Osteoblast (primary cell): ENCODE measurements at places on chromosomes 6 and 20. TPM values are rescaled to one million over a fixed set of nuclear protein-coding genes. Genes with fewer than 3 reads are reported as not detected.

The ADGRG6 gene
- under 0.01 and 0.36 TPM in 2 replicates for total RNA-seq

The LHFPL5 gene
- total RNA-seq, result not detected in 2 replicates

The TRDN gene
- not detected in 2 replicates for total RNA-seq

The SLC22A23 gene
- 16.2 and 18.1 TPM in 2 replicates for total RNA-seq

The ZBTB46 gene
- total RNA-seq, result under 0.01 and 0.36 TPM in 2 replicates

The SH3BGRL2 gene
- total RNA-seq, result 2.2 and 2.7 TPM in 2 replicates

The FAM162B gene
- 0.36 TPM in 1 of 2 replicates, not detected in the other for total RNA-seq

The SPATA25 gene
- 1.2 and 1.4 TPM in 2 replicates for total RNA-seq

The TXLNB gene
- total RNA-seq, result 0.59 and 1.8 TPM in 2 replicates

- no peak for DNase-seq
Measured at GRCh38 chr20:10415013-10415650, 18.9 kb downstream of the MKKS start.

DNA sequence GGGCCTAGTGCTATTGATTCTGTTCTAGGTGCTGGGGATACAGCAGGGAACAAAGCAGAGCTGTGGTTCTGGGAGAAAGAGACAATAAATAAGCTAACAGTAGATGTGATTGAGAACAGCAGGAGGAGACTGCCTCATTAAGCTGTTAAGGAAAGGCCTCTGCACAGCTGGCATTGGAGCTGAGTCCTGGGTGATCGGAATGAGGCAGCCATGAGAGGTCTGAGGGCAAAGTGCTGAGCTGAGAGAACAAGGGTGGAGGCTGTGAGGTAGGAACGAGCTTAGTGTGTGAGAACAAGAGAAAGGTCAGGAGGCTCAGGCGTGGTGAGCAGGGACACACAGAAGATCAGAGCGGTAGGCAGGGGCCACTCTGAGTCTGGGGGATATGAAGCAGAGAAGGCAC, 18.3 kb downstream of the DDX27 start:
- no peak for DNase-seq

DNA sequence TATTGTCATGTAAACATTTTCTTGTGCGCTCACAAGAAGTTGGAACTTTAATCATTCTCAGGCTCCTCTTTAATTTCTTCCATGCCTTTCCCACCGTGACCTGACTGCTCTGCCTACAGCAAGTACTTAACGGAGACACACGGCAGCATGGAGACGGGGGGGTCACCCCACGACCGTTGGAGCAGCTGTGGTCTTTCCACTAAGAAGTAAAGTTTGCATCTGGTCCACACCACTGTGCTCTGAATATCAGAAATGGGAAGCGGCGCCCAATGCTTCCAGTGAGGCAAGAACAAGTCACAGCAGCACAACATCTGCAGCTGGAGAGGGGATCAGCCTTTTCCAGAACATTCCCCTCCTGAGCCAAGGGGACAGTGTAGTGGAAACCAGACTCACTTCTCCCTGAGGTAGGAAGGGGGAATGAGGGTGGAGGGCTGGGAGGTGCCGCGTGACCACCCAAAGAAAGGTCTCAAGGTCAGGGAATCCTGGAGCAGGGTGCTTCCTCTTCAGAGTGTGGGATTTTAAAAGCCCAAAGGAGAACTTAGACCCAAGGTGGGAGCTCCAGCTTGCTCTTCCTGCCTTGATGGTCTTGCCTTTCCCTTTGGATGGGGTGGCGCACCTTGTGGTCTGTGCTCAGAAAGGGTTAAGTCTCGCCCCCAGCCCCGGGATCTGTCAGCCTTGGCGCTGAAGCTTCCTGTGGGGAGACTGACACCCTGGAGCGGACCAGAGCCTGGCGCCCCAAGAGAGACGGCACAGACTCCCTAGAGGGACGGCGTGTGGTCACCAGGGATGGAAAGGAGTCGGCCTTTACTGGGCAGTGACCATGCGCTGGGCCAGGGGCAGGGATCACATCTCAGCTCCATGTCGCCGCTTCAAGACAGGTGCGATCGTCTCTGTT, 25.6 kb upstream of the SMOC2 start:
- DNase-seq, result peak; percentile 65

GRCh38 chr6:1325461-1326309, 13.8 kb downstream of the FOXQ1 start:
- DNase-seq, result peak; percentile 90

GRCh38 chr6:39154705-39155104, 39.7 kb upstream of the SAYSD1 start:
- DNase-seq, result no peak

GRCh38 chr6:42095094-42095493, 44.8 kb downstream of the TAF8 start:
- no peak for DNase-seq

DNA sequence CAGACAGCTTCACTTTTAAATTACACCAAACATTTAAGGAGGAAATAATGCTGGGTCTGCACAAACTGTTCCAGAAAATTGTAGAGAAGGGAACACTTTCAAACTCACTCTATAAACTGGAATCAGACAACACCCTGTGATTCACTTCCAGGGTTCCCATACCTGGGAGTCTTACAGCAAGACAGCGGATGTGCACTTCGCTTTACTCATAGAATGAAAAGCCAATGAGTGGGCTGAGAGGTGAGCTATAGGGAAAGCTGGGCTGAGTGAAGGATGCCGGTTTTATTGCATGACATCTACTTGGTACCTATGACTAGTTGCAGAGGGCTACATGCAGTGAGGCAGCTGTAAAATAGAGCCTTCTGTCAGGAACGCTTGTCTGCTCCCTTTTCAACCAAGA, 152.1 kb downstream of the FNDC1 start:
- DNase-seq, result no peak

DNA sequence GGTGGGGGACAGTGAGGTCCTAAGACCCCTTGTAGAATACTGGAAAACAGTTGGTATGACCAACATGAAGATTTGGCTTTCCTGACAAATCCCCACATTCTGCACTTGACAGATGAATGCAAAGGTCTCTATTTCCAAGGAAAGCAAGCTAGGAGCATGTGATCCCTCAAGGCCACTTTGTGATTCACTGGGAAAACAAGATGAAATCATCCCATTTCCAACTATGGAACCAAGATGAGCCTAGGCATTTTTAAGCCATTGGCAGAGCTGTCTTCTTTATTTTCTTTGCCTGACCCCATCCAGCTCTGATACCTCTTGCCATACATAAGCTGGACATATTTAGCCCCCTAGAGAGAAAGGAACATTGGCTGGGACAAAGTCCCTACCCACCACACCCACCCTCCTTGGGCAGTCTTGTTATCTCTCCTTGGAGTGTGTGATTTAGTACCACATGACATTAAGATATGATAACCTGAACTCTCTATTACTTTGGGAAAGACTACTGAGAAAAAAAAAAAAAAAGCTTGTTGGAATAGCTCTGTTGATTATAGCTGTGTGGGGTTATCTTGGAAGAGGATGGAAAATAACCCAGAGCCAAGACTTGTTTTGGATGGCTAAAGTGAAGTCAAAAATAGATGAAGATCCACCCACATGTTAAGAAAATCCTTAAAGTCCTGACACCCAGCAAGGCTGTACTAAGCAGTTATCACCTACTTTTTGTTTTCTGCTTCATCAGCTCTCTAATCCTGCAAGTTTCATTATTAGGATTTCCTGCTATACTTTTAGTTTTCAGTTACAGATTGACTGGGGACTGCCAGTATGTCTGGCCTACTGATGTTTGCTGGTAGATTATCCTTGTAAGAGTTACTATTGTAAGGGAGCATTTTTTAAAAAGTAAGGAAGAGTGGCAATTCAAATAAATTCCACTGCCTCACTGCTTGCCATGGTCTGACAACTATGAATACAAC, 90.1 kb upstream of the PREP start:
- no peak for DNase-seq

DNA sequence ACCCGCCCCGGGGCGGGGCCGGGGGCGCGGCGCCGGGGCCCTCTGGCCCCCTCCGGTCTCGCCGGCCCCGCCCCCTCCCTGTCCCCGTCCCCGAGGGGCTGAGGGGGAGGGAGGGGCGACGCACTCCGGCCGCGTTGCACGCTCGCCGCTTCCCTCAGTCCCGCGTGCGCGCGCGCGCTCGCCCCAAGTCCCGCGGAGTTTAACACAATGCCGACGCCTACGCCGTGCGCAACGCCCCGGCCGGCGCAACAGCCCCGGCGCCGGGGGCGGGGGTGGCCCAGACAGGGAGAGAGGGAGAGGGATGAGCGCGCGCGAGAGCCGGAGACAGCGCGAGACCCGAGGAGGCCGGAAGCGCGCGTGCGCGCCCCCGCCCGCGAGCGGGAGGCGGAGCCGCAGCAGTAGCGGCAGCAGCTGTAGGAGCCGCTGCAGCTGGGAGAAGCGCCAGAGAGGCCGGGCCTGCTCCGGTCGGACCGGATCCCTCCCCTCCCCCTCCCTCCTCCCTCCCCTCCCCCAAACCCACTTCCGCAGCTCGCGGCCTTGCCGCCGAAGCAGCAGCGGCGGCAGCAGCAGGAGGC, 996 bp downstream of the ZBTB2 start:
- peak; percentile 99 for DNase-seq

GRCh38 chr20:21505161-21505809, 8.6 kb downstream of the NKX2-2 start:
- peak; percentile 97 for DNase-seq

DNA sequence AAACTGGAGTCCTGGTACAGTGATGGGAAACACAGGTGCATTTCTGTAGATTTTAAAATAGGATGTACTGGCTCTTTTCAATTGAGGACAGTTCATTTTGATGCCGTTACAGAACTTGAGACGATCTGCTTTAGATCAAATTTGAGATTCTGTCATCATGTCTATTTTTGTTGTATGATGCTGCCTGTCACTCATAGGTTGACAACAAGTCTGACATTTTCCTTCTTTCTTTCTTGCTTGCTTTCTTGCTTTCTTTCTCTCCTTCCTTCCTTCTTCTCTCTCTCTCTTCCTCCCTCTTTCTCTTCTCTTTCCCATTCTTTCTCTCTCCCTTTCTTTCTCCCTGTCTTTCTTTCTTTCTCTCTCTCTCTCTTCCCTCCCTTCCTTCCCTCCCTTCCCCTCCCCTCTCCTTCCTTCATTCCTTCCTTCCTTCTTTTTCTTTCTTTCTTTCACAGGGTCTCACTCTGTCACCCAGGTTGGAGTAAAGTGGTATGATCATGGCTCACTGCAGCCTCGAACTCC, 152.6 kb upstream of the SGK1 start:
- no peak for DNase-seq

- DNase-seq, result peak; percentile 58
Measured at GRCh38 chr20:17610566-17611289, 40.9 kb downstream of the DSTN start.

GRCh38 chr6:62445521-62445920, 159.5 kb upstream of the KHDRBS2 start:
- DNase-seq, result no peak

GRCh38 chr6:113352029-113352801, 504.9 kb upstream of the MARCKS start:
- peak; percentile 27 for DNase-seq

- no peak for DNase-seq
Measured at GRCh38 chr20:415820-416322, 7.8 kb downstream of the RBCK1 start.

DNA sequence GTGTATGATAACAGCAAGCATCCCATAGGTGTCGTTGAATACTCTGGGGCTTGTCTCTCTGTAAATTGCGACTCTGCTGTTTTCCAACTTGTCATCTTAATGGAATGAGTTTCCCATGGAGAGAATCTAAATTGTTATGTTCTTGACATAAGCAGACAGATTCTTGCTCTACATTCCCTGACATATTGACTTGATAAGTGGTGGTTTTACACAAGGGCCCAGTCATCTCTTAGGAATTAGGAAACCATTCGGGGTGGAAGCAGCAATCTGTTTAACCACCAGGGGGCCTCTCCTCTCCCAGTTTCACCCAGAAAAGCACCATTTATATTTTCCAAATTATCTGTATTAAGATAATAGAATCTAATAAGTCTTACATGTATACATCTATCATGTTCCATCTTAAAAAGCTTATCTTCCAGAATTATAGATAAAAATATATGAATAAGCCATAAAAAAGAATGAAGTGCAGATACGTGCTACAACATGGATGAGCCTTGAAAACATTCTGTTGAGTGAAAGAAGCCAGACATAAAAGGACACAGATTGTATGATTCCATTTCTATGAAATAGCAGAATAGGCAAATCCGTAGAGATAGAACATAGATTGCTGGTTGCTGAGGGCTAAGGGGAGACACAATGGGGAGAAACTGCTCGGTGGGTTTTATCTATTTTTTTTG, 23.1 kb upstream of the MROH8 start:
- DNase-seq, result peak; percentile 93

DNA sequence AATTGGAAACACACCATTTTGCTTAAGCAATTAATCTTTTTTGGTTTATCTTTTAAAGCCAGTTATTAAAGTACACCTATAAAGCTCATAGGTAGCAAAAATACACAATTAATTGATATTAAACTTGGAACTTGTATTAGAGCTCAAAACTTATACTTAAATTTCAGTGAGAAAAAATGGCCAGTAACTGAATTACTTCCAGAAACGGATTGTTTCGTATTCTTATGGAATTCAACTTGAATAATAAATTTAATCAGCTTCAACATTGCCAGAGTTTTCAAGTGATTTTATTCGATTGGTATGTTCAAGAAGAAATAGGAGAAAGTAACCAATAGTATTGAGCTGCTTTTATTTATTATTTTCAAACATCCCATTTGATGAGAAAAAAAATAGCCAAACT, 112.7 kb upstream of the PDE10A start:
- DNase-seq, result no peak

- no peak for DNase-seq
Measured at GRCh38 chr20:24357931-24358330, 111.5 kb upstream of the SYNDIG1 start.

DNA sequence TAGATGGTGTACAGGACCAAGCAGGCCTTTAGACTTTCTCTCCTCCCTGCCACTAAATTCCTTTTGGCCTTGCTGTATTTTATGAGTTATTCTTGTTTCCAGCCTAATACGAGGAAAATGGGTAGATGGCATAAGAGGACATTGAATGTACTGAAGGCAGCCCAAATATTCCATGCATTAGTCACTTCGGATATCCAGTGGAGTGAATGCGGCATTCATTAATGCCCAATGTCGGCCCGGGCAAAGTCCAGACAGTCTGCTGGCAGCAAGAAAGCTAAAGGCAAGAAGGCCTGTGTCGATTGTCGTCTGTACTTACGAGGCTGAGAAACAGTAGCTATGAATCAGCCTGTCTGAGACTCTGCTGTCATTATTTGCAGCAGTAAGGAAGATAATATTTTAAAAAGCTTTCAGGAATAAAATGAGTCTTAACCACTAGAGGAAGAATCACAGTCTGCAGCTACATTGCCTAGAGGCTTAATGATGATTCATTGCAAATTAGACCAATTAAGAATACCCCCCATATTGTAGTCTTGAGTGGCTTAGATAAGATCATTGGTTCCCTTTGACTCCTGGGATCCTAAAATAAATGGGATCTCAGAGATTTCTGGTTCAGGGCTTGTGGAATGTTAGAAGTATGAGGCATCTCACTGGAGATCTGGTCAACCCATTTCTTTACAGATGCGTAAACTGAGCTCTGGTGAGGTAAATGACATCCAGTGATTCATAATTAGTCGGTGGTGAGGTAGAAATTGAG, 534.1 kb upstream of the JAG1 start:
- DNase-seq, result peak; percentile 31

GRCh38 chr6:18654821-18655220, 267.7 kb downstream of the RNF144B start:
- DNase-seq, result no peak

DNA sequence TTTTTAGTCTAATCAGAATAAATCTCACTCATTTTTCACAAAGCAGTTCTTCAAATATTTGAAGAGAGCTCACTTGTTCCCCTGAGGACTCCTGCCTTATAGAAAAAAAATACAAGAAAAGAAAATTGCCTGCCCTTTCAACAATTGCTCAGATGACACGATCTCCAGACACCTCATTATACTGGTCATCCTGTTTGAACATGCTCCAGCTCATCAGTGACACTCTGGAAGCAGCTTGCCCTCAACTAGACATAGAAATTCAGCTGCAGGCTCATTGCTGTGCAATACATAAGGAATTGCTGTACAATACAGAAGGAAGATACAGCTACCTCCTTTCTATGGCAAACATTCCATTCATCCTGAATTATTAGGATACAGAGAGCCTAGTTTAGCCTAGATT, 73.1 kb downstream of the OPN5 start:
- DNase-seq, result no peak
